ENCODE measurements at places on chromosomes 1 and 21. TPM values are rescaled to one million over a fixed set of nuclear protein-coding genes. Genes with fewer than 3 reads are reported as not detected.

- no peak for DNase-seq
Observed at GRCh38 chr21:31397515-31397926, 53.5 kb upstream of the TIAM1 start.

- no peak for DNase-seq
Observed at GRCh38 chr1:149962039-149962647, 25.5 kb upstream of the MTMR11 start.

- DNase-seq = no peak
Observed at GRCh38 chr1:50775740-50776139, 184.3 kb downstream of the FAF1 start.

Gene CFAP45
- total RNA-seq = 0.66 TPM

Gene UBR4
- total RNA-seq = 286 TPM

DNA sequence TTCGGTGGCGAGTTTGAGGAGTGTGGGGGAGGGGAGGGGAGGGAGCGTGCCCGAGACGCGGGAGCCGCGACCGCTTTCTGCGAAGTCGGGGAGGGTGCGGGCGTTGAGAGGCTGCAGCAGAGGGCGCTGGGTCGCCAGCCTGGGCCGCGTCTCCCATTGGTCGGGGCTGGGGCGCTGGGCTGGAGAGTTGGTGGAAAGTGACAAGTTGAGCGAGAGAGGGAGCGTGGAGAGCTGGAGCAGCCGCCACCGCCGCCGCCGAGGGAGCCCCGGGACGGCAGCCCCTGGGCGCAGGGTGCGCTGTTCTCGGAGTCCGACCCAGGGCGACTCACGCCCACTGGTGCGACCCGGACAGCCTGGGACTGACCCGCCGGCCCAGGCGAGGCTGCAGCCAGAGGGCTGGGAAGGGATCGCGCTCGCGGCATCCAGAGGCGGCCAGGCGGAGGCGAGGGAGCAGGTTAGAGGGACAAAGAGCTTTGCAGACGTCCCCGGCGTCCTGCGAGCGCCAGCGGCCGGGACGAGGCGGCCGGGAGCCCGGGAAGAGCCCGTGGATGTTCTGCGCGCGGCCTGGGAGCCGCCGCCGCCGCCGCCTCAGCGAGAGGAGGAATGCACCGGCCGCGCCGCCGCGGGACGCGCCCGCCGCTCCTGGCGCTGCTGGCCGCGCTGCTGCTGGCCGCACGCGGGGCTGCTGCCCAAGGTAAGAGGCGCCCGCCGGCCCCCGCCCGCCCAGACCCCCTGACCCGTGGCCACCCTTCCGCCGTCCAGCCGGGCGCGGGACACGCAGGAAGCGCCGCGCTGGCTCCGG lies at the start of gene ROR1:
TSS of gene ROR1 (plus strand) at position 203 of the 802 bp plus-strand sequence.
- peak; percentile 83 for DNase-seq

Gene KIF26B
- total RNA-seq = 3.9 TPM

GRCh38 chr1:48066936-48067335 lies 69.8 kb upstream of the TRABD2B start:
- peak; percentile 39 for DNase-seq

Gene MAP3K7CL
- 11.3 TPM for total RNA-seq

Gene CD1E
- total RNA-seq = 6.7 TPM

- DNase-seq = no peak
Observed at GRCh38 chr1:67726224-67726623, 41.2 kb downstream of the GADD45A start.

- no peak for DNase-seq
Observed at GRCh38 chr1:186761358-186761757, 67.4 kb upstream of the PLA2G4A start.

Gene RNU1-1
- not detected for total RNA-seq

DNA sequence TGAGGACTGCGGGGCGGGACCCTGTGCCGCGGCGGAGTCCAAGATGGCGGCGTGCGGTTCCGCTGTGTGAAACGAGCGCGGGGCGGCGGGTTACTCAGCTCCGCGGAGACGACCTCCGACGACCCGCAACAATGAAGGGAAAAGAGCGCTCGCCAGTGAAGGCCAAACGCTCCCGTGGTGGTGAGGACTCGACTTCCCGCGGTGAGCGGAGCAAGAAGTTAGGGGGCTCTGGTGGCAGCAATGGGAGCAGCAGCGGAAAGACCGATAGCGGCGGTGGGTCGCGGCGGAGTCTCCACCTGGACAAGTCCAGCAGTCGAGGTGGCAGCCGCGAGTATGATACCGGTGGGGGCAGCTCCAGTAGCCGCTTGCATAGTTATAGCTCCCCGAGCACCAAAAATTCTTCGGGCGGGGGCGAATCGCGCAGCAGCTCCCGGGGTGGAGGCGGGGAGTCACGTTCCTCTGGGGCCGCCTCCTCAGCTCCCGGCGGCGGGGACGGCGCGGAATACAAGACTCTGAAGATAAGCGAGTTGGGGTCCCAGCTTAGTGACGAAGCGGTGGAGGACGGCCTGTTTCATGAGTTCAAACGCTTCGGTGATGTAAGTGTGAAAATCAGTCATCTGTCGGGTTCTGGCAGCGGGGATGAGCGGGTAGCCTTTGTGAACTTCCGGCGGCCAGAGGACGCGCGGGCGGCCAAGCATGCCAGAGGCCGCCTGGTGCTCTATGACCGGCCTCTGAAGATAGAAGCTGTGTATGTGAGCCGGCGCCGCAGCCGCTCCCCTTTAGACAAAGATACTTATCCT lies 430 bp downstream of the RBM15 start:
- no peak for DNase-seq

Gene FCRL1
- total RNA-seq = not detected

DNA sequence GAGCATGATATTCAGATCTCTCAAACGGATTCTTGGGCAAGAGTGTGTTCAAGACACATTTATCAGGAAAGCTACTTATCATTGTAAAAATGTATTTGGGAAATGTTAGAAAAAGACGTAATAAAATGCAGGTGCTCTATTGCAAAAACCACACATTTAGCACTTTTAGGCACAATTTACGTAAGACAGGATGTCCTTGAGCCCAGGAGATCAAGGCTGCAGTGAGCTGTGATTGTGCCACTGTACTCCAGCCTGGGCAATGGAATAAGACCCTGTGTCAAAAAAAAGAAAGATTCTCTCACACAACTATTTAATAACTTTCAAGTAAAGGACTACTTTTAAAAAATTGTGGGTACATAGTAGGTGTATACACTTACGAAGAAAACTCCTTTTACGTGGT lies 18.4 kb downstream of the SLC25A33 start:
- DNase-seq = no peak

- DNase-seq = no peak
Observed at GRCh38 chr1:99533909-99534637, 111.8 kb upstream of the PALMD start.

Gene MLLT11
- total RNA-seq = 0.53 TPM

GRCh38 chr21:17370263-17370662 lies 142.6 kb upstream of the CXADR start:
- peak; percentile 52 for DNase-seq

- DNase-seq = no peak
Observed at GRCh38 chr1:182198006-182198605, 136.6 kb upstream of the ZNF648 start.

DNA sequence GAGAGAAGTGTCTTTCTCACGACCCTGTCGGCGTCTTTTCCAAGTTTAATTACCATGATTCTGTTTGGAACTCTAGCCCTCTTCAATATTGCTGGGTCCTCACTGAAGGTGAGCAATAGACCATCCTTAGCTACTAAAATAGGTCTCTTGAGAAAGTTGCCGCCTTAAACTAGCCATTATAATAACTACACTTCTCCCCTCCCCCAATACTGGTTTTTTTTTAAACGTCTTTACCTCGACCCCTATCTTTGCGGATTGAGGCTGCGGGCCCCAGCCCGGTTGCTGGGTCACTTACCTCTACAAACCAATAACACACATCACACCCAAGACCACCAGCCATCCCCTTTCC lies 672 bp downstream of the ENSA start:
- DNase-seq = no peak

- no peak for DNase-seq
Observed at GRCh38 chr1:146012703-146013558, 8.6 kb downstream of the HJV start.

- DNase-seq = no peak
Observed at GRCh38 chr1:1435911-1436629, 580 bp downstream of the VWA1 start.

DNA sequence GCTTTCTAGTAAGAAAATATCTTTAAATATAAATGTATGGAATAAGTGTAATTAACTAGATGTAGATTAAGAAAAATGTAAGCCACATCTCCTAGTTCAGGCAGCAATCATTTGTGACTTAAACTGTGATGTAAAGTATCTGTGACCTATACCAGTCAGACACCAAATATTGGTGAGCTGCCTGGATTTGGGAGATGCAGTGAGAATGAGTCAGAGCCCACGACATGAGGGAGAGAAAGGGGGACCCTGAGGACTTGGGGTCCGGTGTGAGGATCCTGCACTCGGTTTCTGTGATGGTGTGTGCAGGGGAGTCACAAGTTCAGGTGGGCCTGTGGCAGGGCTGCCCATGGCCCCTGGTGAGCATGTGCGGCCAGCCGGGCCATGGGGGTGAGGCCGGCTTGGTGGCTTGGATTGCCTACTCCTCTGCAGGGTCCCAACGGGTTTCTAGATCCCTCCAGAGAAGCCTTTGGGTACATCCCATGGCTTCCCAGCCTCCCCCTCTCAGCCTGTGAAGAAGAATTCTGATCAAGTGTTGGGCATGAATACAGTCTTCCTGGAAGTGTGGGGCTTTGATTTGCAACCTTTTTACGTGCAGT lies 19.0 kb upstream of the ABCG1 start:
- peak; percentile 67 for DNase-seq

Gene ERICH3
- not detected for total RNA-seq

GRCh38 chr21:45290948-45291612 lies 3.4 kb upstream of the POFUT2 start:
- DNase-seq = no peak

GRCh38 chr1:177210071-177210470 lies 39.3 kb downstream of the BRINP2 start:
- no peak for DNase-seq
